ENCODE measurements at places on chromosomes 2 and 18.

- no peak for DNase-seq
Measured at GRCh38 chr2:42879121-42879705, 86.8 kb upstream of the HAAO start.

- DNase-seq, result no peak
Measured at GRCh38 chr2:183564726-183565125, 440.5 kb downstream of the NUP35 start.

- DNase-seq, result peak; percentile 97
Measured at GRCh38 chr2:160241251-160242137, 41.4 kb upstream of the ITGB6 start.

- DNase-seq, result no peak
Measured at GRCh38 chr18:29969876-29970275, 1072.7 kb downstream of the DSC3 start.

DNA sequence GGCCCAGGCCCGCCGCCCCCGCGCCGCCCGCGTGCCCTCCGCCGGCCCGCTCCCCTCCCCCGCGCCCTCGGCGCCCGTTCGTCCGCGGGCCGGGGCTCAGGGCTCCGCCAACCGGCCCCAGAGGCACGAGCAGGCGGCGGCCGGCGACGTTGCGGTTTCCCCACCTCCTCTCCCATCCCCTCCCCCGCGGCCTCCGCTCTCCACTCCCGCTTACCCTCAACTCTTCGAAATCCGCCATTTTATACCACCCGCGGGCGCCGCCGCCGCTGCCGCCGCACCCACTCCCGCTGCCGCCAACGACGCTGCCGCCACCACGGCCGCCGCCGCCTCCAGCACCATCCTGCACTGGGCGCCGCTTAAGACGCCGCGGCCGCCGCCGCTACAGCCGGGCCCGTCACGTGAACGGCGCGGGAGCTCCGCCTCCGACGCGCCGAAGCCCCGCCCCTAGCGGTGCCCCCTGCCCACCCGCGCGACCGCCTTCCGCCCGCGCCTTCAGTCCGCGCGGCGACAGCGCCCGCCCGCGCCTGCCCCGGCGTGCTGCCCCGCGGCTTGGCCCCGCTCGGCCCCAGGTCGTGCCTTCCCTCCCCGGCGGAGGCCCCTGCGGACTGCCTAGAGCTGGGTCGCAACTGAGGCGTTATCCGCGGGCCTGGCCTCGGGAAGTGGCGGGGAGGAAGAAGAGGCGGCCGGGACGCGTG lies at the start of the genes KATNAL2 and PIAS2:
TSS of gene KATNAL2 (plus strand) at position 495 of the 695 bp plus-strand sequence. CDS start 29,271 bp downstream, outside the sequence.
TSS of gene PIAS2 (minus strand) at position 400 of the 695 bp plus-strand sequence. CDS start at position 238, 162 bp downstream.
- peak; percentile 22 for DNase-seq

DNA sequence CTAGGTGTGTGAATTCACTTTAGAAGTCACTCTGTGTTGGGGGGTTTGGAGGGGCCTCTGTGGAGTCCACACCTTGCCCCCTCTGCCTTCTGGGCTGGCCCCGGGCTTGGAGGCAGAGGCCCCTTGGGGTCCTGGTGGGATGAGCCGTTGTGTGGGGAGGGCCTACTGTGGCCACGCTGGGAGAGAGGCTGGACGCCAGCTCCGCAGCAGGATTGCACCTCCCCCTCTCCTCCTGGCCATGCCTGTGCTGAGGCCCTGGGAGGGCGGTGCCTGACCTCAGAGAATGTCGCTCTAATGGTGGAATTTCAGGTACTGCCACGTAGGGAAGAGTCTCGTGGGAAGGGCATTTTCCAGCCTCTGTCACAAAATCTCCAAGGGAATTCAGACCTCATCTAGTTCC lies 237.0 kb downstream of the ATAD2B start:
- DNase-seq, result no peak

GRCh38 chr2:65918760-65919187 lies 486.4 kb upstream of the SPRED2 start:
- DNase-seq, result no peak

DNA sequence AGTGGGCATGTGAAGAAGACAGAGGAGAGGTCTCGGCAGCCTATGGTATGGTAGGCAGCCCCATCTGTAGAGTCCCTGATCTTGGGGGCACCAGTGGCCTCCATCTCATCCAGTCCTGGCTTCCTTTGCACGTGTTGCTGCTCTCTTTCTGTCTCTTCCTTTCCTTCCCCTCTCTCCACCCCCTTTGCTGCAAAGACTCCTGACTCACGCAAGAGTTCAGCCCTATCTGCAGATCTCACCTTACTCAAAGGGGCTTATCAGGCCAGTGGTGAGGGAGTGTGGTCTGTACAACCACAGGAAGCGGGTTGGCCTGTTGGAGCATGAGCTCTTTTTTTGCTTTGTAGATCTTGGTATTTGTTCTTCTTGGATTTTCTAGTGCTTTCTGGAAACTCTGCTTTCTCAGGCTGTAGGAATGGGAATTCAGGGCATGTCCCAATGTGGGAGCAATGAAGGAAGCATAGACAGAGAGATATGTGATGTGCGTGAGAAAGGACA lies 14.6 kb upstream of the NT5DC4 start:
- peak; percentile 28 for DNase-seq

- DNase-seq, result peak; percentile 25
Measured at GRCh38 chr2:120650022-120650644, 85.5 kb upstream of the GLI2 start.

- no peak for DNase-seq
Measured at GRCh38 chr18:8261651-8262091, 347.6 kb upstream of the RAB12 start.

GRCh38 chr2:177052471-177052870 lies 160.1 kb upstream of the HNRNPA3 start:
- no peak for DNase-seq

- DNase-seq, result peak; percentile 68
Measured at GRCh38 chr18:13003466-13003896, 12.3 kb downstream of the CEP192 start.

DNA sequence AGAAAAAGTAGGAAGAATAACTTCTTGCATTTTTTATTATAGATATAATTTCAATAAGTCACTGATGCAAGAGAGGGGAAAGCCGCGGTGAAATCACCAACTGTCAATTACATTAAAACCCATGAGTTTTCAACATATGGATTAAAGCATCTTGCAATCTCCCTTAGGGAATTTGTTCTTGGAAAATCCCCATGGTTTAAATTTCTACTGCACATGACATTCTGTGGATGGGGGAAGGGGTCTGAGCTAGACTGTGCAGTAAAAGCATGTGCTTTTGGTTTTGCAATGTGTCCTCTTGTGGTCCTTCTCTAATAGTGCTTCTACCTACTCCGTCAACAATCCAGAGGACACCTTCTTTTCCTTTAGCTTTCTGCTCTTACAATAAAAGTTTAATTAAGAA lies 894.0 kb downstream of the DCDC2C start:
- DNase-seq, result no peak

DNA sequence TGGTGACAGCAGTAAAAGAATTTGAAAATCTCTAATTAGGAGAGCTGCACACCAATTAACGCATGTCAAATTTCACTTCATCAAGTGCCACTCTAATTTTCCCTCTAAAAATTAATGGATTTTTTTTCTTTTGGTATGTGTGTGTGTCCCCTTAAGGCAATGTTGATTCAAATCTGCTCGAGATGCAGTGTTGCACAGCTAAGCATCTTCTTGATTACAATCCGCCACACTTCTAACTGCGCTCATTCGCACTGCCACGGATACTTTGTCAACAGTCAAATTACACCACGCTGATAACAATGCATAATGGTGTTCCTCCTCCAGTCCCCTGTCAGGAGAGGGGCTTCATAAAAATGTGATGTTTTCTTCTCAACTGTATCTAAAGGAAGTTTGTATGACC lies 261.4 kb downstream of the MEIS1 start:
- no peak for DNase-seq

- no peak for DNase-seq
Measured at GRCh38 chr2:64841461-64841860, 147.7 kb upstream of the SLC1A4 start.

- peak; percentile 4 for DNase-seq
Measured at GRCh38 chr2:45625824-45626223, 14.8 kb upstream of the SRBD1 start.

DNA sequence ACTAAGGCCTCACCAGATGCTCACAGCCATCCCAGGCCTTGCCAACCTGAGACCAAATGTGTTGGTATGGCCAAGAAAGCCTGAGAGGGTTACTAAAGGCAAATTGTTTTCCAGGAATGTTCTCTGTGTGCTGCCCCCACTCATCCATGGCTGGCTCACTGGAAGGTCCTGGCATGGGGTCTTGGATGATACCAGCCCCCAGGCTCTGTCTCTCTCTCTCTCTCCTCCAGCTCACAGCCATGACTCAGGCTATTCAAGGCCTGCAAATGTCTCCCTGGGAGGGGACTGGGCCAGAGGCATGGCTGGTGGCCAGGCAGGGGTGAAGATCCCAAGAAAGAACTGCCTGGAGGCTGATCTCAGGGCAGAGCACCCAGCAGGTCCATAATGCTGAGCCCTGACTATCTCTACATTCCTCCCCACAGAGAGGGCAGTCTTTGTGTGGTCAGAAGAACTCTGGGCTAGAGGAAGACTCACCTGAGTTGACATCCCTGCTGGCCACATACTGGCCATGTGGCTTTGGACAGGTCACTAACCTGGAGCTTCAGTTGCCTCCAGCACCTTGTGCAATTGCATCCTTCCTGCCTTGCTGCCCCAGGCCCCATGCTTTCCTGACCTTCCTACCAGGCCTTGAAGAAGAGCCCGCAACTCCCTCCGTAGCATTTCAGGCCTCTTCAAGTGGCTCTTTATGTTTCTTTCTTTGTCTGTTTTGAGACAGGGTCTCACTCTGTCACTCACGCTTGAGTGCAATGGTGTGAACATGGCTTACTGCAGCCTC lies 150.4 kb downstream of the ZFP36L2 start:
- peak; percentile 70 for DNase-seq

DNA sequence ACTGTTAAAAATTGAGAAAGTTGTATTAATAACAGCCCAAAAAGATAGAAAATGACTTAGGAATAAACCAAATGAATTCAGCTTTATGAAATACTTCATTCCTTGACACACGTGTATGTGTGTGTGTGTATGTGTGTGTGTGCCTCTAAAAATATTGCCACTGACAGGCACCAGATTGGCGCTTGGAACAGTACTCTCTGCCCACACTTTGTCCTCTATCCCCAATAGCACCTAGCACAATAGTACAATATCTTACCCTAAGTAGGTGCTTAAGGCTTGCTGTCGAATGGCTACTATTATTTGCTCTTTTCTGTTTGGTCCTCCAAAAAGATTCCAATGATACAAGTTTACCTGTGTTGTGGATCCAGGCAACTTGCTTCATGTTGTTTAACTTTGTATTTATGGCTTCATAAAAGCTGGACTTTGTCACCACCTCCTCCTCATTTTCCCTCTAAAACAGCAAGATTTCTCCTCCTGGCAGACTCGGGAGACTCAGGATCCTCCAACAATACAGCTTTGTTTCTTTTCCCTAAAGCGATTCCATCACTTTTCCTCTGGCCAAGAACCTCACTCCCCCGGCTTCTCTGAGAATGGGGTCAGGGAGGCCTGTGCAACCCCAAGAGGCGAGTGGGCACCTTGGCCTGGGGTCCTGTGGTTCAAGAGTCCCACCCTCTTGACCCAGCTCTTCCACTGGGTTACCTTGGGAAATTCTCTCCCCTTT lies 43.3 kb upstream of the LCLAT1 start:
- DNase-seq, result no peak

DNA sequence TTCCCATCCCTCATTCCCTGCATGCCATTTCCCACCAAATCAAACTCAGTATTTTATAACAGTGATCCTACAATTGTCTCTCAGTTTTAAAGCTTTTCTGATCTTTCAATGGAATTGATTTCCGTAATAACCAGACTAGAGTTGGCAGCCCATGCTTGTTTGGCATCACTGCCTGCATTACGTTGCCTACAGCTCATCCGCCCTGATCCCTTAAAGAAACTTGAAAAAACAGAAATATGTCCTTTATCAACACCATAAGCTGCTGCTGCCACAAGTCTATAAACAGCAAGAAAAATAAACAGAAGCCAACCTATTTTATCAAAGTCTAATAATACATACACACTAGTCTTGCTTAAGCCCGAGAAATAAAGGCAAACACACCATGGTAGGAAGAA lies 331.0 kb downstream of the METTL4 start:
- DNase-seq, result no peak

GRCh38 chr18:37282386-37283037 lies 283.1 kb downstream of the CELF4 start:
- DNase-seq, result no peak

DNA sequence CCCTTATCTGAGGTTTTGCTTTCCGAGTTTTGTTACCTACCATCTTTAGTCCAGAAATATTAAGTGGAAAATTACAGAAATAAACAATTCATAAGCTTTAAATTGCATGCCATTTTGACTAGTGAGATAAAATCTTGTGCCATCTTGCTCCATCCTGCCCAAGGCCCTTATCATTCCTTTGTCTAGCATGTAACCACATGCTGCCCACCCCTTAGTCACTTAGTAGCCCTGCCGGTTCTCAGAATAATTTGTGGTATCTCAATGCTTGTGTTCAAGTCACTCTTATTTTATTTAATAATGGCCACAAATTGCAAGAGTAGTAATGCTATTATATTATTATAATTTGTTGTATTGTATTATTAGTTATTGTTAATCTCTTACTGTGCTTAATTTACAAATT lies 36.8 kb upstream of the VPS54 start:
- no peak for DNase-seq

- DNase-seq, result no peak
Measured at GRCh38 chr2:25066455-25066854, 24.6 kb downstream of the EFR3B start.

GRCh38 chr18:55504808-55505207 lies 83.2 kb downstream of the TCF4 start:
- no peak for DNase-seq

GRCh38 chr2:85578243-85579180 lies 1.1 kb downstream of the VAMP8 start:
- DNase-seq, result no peak

GRCh38 chr2:74872389-74872836 lies 38.5 kb downstream of the HK2 start:
- no peak for DNase-seq

DNA sequence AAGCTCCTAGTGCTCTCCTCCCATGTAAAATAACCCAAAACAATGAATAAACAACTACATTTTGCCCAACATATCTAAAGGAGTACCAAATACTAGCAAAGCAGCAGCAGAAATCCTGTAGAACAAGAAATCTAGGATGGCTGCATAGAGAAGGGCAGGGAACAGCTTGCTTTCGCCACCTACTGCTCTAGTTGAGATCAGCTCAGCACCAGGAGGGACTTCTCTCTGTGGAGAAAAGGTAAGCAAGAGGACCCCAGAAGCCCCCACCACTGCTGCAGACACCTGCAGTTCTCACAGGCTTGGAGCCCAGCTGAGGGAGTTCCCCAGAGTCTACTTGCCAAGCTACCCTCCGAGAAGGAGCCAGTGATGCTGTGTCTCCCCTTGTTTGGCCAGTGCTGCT lies 243.0 kb upstream of the CHST9 start:
- peak; percentile 46 for DNase-seq

DNA sequence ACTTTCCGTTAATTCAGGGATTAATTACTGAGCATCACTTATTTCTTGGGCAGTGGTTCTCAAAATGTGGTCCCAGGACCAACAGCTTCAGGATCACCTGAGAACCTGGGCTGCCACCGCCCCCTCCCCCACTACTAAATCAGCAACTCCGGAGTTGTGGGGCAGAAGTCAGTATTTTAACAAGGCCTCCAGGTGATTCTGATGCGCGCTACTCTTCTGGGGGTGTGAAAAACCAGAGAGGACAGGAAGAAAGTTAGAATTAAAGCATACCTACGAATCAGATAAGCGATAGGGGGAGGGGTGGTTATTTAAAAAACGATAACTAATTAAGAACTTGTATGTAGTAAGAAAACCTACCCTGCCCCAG lies 319 bp downstream of the ZSCAN30 start:
- no peak for DNase-seq
